ENCODE measurements at places on chromosomes 16 and 17.

- no peak for DNase-seq
Measured at GRCh38 chr16:15703029-15703736, 53.1 kb downstream of the NDE1 start.

GRCh38 chr16:4182581-4183236 lies 59.2 kb downstream of the SRL start:
- DNase-seq: no peak

- DNase-seq: no peak
Measured at GRCh38 chr17:78114831-78115723, 13.5 kb downstream of the TMC6 start.

DNA sequence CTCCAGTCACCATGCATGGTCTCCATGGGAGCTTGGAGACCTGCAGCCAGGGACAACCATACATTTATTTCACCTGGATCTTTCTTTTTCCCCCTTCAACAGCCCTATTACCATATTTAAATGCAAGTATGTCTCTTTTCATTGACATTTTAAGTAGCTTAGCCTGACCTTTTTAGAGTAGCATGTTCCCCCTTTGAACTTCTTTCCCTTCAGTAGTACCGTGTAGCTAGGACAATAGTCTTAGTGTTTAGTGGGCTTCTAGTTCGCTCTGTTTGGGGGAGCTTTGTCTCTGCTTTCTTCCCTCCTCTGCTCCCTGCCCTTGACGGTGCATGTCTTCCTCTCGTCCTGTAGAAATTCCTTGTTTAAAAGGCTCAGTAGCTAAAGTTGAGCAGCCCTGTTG lies 94.6 kb downstream of the CCDC182 start:
- DNase-seq: no peak

GRCh38 chr17:35170968-35171771 lies 23.0 kb downstream of the SLC35G3 start:
- DNase-seq: no peak

- DNase-seq: no peak
Measured at GRCh38 chr16:72442385-72443158, 270.6 kb upstream of the PMFBP1 start.

- no peak for DNase-seq
Measured at GRCh38 chr17:65102235-65102634, 34.9 kb upstream of the RGS9 start.

GRCh38 chr16:17396762-17397498 lies 73.8 kb downstream of the XYLT1 start:
- DNase-seq: no peak

DNA sequence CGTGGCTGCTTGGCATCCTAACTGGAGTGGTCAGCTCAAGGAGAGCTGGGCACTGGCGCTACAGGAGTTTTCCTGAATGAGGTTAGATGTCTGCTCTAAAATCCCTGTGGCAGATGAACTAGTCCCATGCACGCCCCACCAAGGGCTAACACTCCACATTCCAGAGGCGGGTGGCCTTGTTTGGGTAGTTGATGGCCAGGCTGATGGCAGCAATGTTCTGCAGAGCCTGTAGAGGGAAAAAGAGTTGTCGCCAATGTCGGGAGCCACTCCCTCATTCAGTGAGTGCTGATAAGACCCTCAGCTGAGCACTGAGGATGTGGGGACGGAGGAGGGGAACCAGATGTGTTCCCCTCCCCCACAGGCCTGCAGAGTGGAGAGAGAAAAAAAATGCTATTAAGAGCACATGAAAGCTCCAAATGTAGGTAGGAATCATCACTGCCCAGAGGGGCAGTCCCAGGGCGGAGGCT lies 42.5 kb upstream of the ATP2A3 start:
- DNase-seq: no peak

DNA sequence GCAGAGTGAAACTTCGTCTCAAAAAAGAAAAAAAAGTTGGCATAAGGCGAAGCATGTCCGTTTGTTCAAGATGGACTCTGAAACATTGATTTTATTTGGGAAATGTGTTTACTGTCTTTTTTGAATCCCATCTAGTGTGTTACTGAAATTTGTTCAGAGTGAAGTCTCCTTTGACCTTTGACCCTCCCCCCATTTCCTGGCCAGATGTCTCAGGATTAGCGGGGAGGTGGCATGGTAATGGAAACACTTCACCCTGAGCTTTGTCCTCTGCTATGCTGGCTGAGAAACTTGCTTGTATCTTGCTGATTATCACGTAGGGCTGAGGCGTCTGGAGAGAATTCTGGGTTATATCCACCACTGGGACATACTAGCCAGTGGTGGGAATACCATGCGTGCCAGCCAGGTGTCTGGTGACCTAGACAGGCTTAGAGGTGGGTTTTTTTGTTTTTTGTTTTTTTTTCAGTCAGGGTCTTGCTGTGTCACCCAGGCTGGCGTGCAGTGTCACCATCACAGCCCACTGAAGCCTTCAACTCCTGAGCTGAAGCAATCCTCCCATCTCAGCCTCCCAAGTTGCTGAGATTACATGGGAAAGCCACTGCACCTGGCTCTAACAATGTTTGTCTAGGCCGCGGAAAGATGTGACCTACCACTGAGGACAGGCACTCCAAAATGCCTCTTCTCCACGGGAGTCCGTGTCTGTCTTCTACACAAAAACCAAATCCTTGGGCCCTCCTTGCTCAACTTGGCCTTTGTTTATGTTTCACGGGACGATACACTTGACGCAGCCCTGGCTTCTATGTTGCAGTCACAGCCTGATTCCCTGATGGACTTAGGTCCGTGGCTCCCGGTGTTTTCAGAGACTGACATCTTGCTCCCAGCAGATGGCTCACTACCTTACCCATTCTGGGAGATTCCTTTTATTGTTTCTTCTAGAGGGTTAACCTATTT lies 6.6 kb upstream of the GALK1 start:
- no peak for DNase-seq

DNA sequence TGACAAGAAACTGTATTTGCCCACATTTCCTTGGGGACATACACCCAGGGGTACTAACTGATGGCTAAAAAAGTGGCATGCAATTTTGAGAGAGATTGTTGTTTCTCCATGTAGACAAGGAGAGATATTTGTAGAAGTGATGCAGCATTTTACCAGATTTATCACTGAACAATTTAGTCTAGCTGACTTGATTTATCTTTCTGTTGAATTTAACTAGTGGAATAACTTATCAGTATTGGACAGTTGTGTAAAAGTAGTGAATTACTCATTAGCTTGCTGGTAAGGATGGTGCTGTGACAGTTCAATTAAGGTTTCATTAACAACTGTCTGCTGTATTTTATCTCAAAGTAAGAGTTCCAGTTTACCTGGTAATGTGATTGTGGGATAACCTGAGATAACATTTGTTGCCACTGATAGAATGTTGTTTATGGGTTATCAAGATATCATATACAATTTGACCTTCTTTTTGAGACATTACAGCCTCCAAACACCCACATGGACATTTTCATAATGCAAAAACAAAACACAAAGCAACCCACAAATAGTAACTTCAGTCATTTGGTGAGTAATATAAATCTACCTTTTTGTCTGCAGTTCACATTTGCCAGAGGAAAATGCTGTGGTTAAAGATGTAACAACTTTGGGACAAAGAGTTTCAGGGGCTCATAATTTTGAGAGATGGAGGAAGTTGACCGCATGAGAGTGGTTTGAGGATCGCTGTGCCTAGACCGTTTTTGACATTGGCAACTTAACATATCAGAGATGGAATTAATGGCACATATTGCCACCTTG lies 3.8 kb downstream of the NLK start:
- DNase-seq: no peak

- DNase-seq: no peak
Measured at GRCh38 chr16:38941-39892, 14.2 kb downstream of the POLR3K start.

- DNase-seq: no peak
Measured at GRCh38 chr16:63684149-63685101, 1437.4 kb downstream of the CDH11 start.

DNA sequence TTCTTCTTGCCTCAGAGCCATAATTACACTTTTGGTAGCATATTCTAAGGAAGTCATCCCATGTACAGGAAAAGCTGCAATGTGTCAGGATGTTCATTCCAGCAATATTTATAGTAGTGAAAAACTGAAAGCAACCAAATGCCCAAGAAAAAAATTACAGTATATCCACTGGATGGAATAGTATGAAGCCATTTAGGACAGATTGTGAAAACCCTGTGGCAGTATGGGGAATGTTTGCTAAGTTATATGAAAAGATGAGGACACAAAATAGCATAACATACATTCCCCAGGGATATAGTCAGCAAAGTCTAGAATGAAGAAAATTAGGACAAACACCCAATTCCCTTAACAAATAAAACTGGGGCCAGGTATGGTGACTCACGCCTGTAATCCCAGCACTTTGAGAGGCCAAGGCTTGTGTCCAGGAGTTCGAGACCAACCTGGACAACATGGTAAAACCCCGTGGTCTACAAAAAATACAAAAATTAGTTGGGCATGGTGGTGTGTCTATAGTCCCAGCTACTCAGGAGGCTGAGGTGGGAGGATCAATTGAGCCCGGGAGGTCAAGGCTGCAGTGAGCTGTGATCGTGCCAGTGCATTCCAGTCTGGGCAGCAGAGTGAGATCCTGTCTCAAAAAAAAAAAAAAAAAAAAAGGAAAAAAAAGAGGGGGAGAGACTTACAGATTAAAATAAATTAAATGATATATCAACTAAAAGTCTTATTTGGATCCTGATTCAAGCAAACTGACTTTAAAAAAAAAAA lies 2.3 kb downstream of the LRRC3C start:
- no peak for DNase-seq

DNA sequence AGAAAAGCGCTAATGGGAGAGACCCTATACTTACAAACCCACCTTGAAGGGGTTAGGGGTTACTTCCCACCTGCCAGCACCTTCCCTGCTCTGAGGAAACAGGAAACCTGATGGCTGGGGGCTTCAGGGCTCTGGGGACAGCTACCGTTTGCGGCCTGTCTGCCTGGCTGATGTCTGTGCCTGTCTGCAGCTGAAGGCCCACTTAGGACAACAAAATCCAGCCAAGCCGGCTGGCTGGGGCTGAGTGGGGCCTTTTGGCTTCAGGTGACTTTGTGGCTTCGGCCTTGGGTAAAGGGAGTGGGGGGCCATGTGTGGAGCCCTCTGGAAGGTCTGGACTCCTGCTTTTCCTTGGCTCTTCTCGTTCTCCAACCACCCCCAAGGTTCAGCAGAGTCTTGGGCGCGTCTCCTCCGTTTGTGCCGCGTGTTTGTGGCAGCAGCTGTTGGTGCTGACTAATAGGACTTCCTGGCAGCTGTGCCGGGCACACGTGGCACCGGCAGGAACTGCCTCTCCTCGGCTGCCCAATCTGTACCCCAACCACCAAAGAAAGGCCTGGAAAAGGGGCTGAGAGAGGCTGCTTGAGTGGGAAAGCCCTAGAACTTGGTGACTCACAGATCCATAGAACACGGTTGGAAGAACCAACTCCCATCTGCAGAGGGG lies 186.7 kb downstream of the MSI2 start:
- no peak for DNase-seq

GRCh38 chr16:29686740-29687332 lies 7.9 kb downstream of the QPRT start:
- DNase-seq: no peak

GRCh38 chr16:27447301-27447700 lies 45.3 kb downstream of the IL21R start:
- DNase-seq: no peak

DNA sequence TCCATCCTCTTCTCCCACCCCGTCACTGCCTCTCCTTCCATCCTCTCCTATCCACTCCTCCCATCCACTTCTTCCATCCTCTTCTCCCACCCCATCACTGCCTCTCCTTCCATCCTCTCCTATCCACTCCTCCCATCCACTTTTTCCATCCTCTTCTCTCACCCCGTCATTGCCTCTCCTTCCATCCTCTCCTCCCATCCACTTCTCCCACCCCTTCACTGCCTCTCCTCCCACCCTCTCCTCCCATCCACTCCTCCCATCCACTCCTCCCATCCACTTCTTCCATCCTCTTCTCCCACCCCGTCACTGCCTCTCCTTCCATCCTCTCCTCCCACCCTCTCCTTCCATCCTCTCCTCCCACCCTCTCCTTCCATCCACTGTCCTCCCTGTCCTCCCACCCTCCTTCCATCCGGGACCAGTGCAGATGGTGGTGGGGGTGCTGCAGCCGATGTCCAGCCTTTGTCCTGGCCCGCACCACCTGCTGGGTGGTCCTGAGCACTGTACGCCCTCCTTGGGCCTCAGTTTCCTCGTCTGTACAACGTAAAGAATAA lies 1.1 kb downstream of the WFIKKN1 start:
- DNase-seq: no peak

GRCh38 chr16:12819126-12820117 lies 15.7 kb upstream of the CPPED1 start:
- peak; percentile 87 for DNase-seq

GRCh38 chr16:2778630-2778958 lies 1.5 kb upstream of the ELOB start:
- DNase-seq: no peak

- no peak for DNase-seq
Measured at GRCh38 chr17:16001226-16001897, 1.7 kb downstream of the TTC19 start.

GRCh38 chr16:88713568-88714419 lies 7.5 kb downstream of the CTU2 start:
- no peak for DNase-seq

DNA sequence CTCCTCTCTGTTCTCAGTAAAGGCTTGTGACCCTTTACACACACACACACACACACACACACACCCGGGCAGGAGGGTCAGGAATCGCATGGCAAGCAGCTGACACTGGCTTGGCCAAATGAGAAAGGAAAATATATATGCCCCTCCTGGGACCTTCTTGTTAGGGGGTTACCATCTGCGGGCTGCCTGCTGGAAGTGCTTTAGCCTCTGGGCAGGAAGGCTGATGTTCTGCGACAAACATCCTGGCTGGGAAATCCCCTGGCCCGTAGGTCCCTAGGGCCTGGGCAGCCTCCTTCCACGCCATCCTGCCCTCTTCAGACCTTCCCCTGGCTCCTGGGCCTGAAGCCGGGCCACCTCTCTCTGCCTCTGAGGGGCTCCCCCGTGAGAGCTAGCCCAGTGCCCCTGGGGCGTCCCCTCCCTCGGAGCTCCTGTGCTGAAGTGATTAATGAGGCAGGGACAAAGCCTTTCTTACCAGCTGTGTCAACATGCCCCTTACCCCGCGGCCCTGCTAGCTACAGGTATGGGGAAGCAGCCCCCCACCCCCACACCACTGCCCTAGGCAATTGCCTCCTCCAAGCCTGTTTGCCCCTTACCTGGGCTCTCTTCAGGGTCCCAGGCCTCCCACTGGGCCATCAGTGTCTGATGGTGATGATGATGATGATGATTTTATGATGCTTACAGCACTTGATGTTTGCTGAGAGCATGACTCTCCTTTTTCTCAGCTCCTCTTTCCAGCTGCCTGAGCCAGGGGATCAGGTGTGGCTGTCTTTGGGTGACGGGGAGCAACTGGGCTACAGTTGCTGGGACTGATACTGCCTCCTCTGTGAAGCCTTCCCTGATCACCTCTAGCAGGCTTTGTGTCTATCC lies 32.8 kb upstream of the ETV4 start:
- DNase-seq: peak; percentile 55
